ENCODE measurements at places on chromosomes 13 and 19.

GRCh38 chr13:39804332-39805210 is 149.1 kb downstream of the COG6 start:
- DNase-seq, result no peak

GRCh38 chr19:16614941-16615340 is 13.1 kb downstream of the MED26 start:
- DNase-seq, result no peak

DNA sequence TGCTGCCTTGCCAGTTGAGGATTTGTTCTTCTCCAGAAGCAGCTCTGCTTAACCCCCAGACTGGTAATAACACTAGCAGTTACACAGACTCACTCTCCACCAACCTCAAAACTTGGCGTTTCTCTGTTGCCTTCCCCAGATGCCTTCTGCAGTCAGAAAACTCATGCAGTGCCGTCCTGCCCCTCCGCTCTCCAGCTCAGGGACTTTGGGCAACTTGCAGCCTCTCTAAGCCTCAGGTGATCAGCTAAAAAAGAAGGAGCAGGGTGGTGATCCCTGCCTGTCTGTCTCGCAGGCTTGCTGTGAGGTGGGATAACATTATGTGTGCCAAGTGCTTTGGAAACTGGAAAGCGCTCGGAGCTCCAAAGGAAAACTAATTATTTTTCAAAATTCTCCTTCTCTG is 391.6 kb downstream of the HS6ST3 start:
- DNase-seq, result no peak

- DNase-seq, result no peak
Observed at GRCh38 chr13:44270150-44270549, 103.5 kb upstream of the SERP2 start.

- no peak for DNase-seq
Observed at GRCh38 chr19:29666578-29667386, 1.5 kb downstream of the PLEKHF1 start.

DNA sequence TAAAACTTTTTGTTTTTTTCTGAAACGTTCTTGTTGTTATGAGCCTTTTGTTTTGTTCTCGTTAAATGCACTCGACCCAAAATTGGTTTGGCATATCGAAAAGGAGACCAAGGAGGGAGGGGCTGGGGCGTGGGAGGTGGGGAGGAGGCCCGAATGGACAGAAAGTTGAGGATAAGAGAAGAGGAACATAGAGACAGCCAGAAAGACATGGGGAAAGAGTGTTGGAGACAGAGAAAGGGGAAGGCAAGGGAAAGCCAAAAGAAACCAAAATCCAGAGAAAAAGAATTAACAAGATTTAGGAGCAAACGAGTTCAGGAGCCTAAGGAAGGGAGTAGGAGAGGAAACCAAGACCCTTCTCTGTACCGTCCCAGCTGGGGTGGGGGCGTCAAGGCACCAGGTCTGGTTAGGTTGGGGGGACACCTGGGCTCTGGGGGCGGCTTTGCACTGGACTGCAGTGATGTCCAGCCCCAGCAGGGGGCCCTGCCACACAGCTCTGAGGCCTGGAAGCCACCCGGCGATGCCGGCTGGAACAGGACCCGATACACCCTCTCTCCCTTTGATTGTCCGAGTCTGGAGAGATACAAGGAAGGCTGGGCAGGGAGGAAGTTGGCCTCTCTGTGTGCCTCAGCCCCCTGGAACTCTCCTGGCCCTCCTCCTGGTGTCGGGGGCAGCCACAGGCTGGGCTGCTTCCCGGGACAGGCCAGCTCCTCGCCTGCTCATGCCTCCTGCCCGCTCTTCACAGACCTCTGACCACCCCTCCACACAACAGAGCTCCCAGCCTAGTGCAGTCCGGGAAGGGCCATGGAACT is 11.6 kb upstream of the ASF1B start:
- no peak for DNase-seq

DNA sequence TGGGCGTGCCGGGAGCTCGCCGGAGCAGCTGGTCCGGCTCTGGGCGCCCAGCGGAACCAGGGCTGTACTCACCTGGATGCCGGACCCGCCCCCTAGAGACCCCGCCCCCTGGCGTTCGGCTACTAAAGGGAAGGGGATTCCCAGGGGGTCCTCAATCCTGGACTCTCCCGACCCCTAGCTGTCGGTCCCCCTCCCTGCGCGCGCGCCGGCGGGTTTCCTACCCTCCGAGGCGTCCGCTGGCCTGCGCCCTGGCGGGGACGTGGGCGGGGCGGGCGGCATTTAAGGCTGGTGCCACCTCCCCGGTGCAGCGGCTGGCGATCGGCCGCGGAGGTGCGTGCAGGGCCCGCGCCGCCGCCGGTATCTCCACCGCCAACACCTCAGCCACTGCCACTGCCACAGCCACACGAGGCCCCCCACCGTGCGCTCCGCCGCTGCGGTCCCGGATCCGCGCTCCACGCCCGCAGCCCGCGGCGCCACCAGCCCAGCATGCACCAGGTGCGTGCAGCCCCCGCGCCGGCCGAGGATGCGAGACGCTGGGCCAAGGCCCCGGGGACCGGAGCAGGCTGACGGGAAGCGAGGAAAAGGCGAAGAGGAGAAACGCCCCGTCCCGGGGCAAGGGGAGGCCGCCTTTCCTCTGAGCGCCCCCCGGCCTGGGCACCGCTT is at the start of gene ATP12A:
ATP12A (plus strand) TSS at position 151 of the 663 bp plus-strand sequence; CDS start at position 487, 336 bp downstream.
- no peak for DNase-seq

- DNase-seq, result no peak
Observed at GRCh38 chr13:21079221-21079620, 17.8 kb upstream of the LATS2 start.

DNA sequence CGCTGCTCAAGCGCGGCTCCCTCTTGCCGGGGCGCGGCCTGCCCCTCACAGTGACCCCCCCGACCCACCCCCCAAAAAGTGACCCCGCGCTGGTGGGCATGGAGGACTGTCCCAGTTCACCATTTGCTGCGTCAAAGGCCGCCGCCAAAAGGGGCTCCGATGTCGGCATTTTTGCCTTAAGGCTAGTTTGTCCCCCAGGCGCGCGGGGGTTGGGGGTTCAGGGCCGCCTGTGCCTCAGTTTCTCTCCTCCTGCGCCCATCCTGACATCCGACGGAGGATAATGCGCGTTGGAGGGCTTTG is 17.1 kb downstream of the NFIX start:
- no peak for DNase-seq

DNA sequence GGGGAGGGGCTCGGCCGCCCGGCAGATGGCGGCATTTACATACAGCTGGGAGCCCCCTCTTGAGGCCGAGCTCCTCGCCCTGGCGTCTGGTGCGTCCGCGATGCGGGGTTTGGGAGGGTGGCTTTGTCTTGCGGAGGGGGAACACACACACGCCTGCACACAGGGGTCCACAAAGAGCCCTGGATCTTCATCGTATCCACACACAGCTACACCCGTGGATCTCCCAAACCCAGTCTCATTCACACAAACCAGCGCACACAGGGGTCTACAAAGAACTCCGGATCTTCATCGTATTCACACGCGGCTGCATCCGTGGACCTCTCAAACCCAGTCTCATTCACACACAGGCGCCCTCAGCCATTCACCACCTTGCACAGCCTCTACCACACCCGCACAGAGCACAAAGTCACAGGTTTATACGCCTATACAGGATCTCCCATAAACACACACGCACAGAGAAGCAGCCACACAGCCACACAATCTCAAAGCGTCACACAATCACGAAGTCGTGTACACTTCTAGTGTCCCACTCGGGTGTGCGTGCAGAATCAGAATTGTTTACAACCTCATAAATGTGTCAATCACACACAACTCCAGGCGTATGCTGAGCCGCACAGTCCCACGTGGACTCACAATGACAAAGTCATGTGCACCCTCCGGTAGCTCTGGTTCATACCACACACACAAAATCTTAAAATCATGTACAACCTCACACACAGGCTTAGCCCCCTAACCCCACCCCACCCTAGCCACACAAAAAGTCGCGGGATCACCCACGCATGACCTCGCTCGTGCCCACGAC is 550 bp upstream of the DLL3 start:
- DNase-seq, result peak; percentile 59

- no peak for DNase-seq
Observed at GRCh38 chr19:3606690-3607289, at the start of gene TBXA2R. TSS of gene TBXA2R (minus strand) at chr19:3606875. CDS start at chr19:3600634, 6,241 bp downstream.
